ENCODE measurements at places on chromosomes 12 and 14.

DNA sequence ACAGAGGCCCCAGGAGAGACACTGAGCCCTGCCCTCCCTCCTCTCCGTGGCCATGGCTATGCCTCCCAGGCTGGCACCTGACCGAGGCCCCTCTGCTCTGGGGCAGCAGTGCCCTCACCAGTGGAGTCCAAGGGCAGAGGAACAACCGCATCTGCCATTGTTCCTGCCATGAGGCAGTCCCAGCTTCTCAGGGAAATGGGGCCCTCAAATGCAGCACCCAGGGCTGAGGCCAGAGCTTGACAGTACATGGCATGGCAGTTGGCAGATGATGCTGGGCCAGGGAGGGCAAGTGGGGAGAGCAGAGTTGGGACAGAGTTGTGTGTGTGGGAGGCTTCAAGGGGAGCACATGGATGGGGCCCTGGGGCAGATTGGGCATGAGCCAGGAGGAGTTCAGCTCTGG lies 21.1 kb upstream of the KRT77 start:
- no peak for DNase-seq

DNA sequence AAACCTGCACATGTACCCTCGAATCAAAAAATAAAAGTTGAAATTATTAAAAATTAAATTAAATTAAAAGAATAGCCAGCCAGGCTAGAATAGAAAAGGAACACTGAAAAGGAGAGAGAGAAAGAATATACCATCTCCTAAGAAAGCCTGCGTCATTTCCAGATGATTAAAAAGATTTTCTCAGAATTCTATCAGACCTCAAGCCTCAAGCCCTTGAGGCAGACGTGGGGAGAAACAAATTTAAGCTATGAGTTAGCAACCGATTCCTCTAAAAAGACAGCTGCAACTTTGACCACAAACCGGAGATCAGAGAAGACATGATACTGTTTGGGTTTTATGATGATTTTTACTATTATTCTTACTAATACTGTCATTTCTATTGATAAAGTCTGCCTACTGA lies 138.3 kb downstream of the KSR2 start:
- DNase-seq: no peak

DNA sequence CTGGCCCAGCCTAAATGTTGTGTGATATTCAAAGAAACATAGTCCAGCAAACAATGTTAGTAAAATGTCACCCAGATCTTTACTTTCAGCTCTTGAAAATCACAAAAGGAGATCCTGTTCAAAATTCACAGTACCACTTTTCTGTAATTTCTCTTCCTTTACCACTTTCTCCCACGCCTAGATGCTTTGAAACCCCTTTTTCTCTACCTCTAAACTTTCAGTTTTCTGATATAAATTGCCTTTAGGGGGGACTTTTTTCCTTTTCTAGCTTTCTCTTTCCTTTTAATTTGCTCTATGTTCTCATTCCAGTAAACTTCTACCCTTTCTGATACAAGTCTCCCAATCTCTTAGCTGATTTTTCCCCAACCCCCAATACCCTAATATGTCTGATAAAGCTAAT lies 101.8 kb downstream of the LMO3 start:
- DNase-seq: no peak

- DNase-seq: no peak
Observed at GRCh38 chr12:117034249-117034648, 65.0 kb downstream of the TESC start.
